Activated T-helper 1 cell treated with anti-CD3 and anti-CD28 coated beads, Interleukin-12 subunit alpha, Interleukin-12 subunit beta, Interleukin-2, Interleukin-4 antibody, amounts not matched to agents 30 ng/mL and 10 ng/mL and 1 ng/mL, durations not matched to agents 14 hours and 24 hours and 36 hours (primary cell): ENCODE measurements at places on chromosomes 2 and 18. TPM values are rescaled to one million over a fixed set of nuclear protein-coding genes. Genes with fewer than 3 reads are reported as not detected.

The INHA gene
- not detected in 2 replicates for total RNA-seq

DNA sequence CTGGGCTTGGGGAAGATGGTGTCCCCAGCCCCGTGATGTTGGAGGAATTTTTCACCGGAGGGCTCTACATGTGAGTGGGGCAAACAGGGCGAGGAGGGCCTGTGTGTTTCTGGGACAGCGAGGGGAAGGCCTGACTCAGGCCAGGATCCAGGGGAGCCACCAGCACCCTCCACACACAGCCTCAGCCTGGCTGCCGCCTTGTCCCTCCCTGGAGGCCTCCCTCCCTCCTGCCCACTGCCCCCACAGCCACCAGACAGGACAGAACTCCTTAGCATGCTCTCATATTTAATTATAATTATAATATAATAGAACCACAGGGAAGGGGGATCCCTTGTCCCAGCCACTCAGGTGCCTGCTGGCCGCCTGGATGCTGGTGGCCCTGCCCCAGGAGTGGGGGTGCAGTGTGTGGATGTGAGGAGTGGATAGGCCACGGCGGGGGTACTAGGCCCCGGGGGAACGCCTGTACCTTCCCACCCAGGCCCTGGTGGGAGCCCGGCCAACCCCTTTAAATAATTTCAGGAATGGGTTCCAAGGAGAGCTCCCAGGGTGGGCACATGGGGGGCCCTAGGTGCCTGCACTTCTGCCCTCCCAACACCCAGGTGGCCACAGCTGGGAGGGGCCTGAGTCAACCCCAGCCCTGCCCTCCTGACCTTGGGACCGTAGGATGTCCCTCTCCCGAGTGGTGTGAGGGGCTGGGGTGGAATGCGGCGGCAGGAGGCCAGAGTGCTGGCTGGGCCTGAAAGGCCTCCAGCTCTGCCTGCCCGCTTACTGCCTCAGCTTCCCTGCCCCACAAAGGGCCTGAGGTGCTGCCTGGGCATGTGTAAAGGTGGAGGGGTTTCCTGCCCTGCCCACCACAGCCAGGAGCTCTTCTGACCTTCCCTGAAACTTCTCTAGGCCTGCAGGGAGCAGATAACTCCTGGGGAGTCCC, 8.8 kb downstream of the PDCD1 start:
- H3K27me3 ChIP-seq = no peaks in the 10 kb centered on the region
- H3K4me1 ChIP-seq = peaks cover 18% of the 10 kb centered on the region
- no peak overlapping the region for H3K4me3 ChIP-seq
- DNase-seq = no peak
- peaks cover 7% of the 10 kb centered on the region for H3K36me3 ChIP-seq

DNA sequence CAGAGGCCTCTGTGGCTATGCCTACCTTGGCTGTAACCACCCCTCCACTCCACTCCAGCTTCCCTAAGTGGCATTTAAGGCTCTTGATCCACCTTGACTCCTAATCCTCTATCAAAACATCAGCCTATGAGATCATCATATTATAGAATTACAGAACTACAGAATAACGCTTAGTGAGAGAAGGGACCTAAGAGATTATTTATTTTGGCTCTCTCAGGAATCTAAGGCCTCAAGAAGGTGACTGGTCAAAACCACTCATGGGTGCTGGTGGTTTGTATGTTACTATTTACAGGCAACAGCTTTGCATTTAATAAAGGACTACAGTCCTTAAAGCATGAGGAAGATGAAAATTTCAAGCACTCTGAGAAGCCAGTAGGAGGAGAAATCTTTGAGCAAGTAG, 118.8 kb downstream of the FSHR start:
- no peak overlapping the region for H3K4me3 ChIP-seq
- no peak overlapping the region for H3K27ac ChIP-seq
- H3K36me3 ChIP-seq = no peaks in the 10 kb centered on the region

DNA sequence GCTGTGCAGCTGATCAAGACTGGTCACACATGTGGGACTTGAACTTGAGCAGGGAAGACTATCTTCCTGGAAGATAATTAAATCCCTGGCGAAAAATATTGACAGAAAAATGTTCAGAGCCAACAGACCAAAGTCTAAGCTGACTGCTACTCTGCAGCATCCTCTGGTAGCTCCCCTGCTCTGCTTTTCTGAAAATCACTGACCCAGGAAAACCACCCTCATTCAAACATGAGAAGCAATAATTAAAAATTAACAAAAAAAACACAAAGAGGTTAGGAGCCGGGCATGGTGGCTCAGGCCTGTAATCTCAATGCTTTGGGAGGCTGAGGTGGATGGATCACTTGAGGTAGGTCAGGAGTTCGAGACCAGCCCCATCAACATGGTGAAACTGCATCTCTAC, 151.9 kb downstream of the SCG2 start:
- H3K4me1 ChIP-seq = no peaks in the 10 kb centered on the region
- no peak overlapping the region for H3K4me3 ChIP-seq
- H3K27me3 ChIP-seq = no peaks in the 10 kb centered on the region
- H3K36me3 ChIP-seq = no peaks in the 10 kb centered on the region
- no peak for DNase-seq

DNA sequence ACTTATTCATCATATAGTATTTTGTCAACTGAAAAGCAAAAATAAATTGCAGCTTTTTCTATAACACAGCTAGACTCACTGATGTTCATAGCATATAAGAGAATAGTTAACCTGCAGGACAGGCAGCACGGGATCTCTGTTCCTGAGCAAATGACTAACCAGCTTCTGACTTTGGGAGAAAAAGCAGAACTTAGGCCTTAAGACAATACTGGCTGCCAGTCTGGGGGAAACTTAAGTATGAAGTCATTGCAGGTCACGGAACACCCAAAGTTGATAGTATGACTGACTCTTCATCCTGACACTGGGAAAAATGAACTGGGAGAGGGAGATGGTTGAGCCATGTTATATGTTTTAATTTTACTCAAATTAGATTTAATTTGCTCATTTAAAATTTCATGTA, 113.0 kb downstream of the DPP4 start:
- DNase-seq = no peak
- peak overlapping the region; percentile 67 for H3K27ac ChIP-seq
- peaks cover 32% of the 10 kb centered on the region for H3K36me3 ChIP-seq
- H3K4me1 ChIP-seq = peaks cover 86% of the 10 kb centered on the region

DNA sequence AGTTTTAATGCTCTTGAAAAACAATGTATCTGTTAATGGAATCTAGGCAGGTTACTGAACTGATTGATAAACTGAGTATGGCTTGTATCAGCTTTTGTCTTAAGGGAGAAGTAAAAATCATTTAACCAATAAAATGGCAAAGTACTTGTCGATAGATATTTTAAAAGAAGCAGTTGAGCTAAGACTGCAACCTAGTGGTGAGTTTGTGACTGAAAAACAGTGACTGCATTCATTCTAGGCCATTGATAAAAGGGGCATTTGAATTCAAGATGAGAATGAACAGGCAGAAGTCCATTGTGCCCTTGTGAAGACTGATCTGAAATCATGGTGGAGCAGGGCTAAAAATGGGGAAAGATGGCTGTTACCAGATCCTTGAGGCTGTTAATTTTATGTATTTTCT, 59.4 kb upstream of the MSTN start:
- H3K27me3 ChIP-seq = peaks cover 1% of the 10 kb centered on the region
- H3K36me3 ChIP-seq = no peaks in the 10 kb centered on the region
- H3K4me1 ChIP-seq = no peaks in the 10 kb centered on the region

DNA sequence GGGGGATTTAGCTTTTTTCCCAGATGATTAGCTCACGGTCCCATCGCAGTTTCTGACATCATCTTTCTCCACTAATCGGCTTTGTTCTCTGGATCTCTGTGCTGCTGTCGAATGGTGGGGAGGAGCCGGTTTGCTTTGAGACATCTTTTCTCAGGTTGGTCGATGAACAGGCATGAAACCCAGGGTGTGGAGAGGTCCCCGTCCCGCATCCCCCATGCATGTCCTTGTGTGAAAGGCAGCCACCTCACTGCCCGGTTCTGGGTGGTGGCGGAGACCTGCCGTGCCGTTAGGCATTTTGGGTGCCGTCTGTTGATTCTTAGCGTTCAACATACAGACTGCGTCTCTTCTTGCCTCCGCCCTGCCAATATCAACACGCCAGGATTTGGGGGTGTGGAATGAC, 57.8 kb downstream of the CTDP1 start:
- peaks cover 36% of the 10 kb centered on the region for H3K36me3 ChIP-seq
- DNase-seq = no peak
- H3K27ac ChIP-seq = no peak overlapping the region

GRCh38 chr18:48948112-48949049, 2.4 kb downstream of the SMAD7 start:
- H3K27me3 ChIP-seq = peaks cover 9% of the 10 kb centered on the region
- H3K36me3 ChIP-seq = peaks cover 58% of the 10 kb centered on the region
- H3K27ac ChIP-seq = peak overlapping the region; percentile 93
- H3K4me3 ChIP-seq = peak overlapping the region; percentile 99

DNA sequence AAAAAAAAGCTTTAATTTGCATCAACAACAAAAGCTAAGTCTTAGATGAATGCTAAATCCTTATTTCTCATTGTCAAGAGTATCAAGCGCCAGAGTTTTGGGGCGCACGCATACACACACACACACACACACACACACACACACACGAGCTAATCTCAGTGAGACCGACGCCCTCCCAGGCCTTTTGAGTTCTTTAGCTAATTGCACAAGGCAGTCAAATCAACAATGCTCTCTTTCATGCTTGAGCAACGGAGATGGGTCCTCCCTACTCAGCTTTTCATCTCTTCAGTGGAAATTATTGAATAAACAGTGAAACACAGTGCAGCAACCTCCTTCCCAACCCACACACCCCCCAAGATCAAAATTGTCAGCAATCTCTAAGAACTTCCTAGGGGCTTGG, 19.2 kb downstream of the GKN1 start:
- no peaks in the 10 kb centered on the region for H3K4me1 ChIP-seq
- H3K4me3 ChIP-seq = no peak overlapping the region
- DNase-seq = no peak
- H3K27me3 ChIP-seq = peaks cover 14% of the 10 kb centered on the region

- peaks cover 8% of the 10 kb centered on the region for H3K36me3 ChIP-seq
- H3K27ac ChIP-seq = no peak overlapping the region
- peaks cover 2% of the 10 kb centered on the region for H3K27me3 ChIP-seq
- no peaks in the 10 kb centered on the region for H3K4me1 ChIP-seq
- no peak for DNase-seq
Observed at GRCh38 chr2:39728941-39729351, 50.1 kb downstream of the THUMPD2 start.
